ENCODE measurements at places on chromosomes 13 and 19. TPM values are rescaled to one million over a fixed set of nuclear protein-coding genes. Genes with fewer than 3 reads are reported as not detected.

EID2B gene
- 9.9 TPM for polyA plus RNA-seq

ATP7B gene
- not detected for polyA plus RNA-seq

TEX29 gene
- not detected for polyA plus RNA-seq

GIPC3 gene
- polyA plus RNA-seq = not detected

C5AR1 gene
- 0.25 TPM for polyA plus RNA-seq

PAN3 gene
- polyA plus RNA-seq = 9.0 TPM

EFNA2 gene
- not detected for polyA plus RNA-seq

GNA15 gene
- 0.21 TPM for polyA plus RNA-seq

LILRB5 gene
- polyA plus RNA-seq = not detected

ACP5 gene
- polyA plus RNA-seq = 17.4 TPM

CEACAM7 gene
- not detected for polyA plus RNA-seq

SYNGR4 gene
- not detected for polyA plus RNA-seq

DMKN gene
- polyA plus RNA-seq = not detected

NUFIP1 gene
- 5.2 TPM for polyA plus RNA-seq

DNA sequence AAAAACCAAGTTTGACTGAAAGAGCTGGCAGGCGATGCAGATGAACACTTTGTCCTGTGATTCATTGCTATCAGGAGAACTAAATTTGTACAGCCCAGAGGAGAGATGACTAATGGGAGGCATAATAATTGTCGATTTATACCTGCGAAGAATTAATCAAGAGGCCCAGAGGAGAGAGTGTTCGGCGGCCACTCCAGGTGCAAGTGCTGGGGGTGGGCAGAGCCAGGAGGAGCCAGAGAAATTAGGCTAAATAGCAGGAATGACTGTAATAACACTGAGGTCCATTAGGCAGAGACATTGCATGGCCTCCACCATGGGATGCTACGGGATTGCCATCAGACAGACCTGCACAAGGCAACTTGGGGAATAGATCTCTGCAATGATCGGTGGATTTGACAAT is 107.7 kb upstream of the UQCRFS1 start:
- H3K27ac ChIP-seq = no peak overlapping the region
- DNase-seq = no peak
- no peaks in the 10 kb centered on the region for H3K27me3 ChIP-seq
- H3K4me3 ChIP-seq = no peak overlapping the region

DNA sequence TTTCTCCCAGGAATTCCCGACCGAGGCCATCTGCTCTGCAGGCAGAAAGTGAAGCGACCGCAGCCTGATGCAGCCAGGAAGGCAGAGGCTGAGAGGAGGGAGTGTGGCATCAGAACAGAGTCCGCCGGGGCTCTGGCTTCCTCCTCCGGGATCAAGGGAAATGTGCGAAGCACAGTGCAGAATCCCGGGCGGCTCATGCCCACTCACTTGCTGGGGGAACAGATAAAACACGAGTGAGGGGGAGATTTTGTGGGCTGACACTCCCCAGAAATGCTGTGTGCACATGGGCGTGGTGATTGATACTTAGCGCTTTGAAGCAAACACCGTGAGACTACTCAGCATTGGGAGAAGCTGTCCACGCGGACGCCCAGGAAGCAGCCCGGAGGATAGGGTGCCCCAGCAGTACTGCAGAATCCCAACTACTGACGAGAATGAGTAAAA is 75.3 kb upstream of the POMP start:
- H3K27ac ChIP-seq = no peak overlapping the region
- H3K4me3 ChIP-seq = no peak overlapping the region
- no peak for DNase-seq
- H3K27me3 ChIP-seq = peaks cover 23% of the 10 kb centered on the region

DNA sequence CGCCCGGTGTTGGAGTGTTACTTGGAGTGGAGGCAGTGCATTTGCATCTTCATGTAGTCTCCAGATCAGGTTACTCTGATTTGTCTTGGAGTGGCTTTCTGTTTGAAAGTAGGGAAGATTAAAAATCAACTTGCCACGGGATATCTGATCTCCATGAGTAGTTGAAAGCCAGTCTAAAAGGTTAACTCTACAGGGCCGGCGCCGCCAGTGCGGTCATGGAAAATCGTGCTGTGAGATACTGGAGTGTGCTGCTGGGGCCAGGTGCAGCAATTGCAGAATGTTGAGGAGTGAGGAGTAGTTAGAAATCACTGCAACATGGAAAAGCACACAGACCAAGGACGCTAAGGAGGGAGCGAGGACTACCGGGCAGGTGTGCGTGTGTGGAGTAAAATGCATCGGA is 175.0 kb downstream of the STK24 start:
- H3K4me1 ChIP-seq = no peaks in the 10 kb centered on the region
- H3K36me3 ChIP-seq = no peaks in the 10 kb centered on the region
- DNase-seq = no peak
- H3K27me3 ChIP-seq = peaks cover 8% of the 10 kb centered on the region
- no peak overlapping the region for H3K4me3 ChIP-seq

- peaks cover 54% of the 10 kb centered on the region for H3K27me3 ChIP-seq
- no peak overlapping the region for H3K4me3 ChIP-seq
- no peak for DNase-seq
- peaks cover 4% of the 10 kb centered on the region for H3K4me1 ChIP-seq
These were observed 7.7 kb downstream of the NFILZ start for GRCh38 chr19:8638078-8638619.

GRCh38 chr19:31418692-31419430 is 69.6 kb upstream of the TSHZ3 start:
- H3K36me3 ChIP-seq = no peaks in the 10 kb centered on the region
- peaks cover 8% of the 10 kb centered on the region for H3K27me3 ChIP-seq
- no peaks in the 10 kb centered on the region for H3K4me1 ChIP-seq

DNA sequence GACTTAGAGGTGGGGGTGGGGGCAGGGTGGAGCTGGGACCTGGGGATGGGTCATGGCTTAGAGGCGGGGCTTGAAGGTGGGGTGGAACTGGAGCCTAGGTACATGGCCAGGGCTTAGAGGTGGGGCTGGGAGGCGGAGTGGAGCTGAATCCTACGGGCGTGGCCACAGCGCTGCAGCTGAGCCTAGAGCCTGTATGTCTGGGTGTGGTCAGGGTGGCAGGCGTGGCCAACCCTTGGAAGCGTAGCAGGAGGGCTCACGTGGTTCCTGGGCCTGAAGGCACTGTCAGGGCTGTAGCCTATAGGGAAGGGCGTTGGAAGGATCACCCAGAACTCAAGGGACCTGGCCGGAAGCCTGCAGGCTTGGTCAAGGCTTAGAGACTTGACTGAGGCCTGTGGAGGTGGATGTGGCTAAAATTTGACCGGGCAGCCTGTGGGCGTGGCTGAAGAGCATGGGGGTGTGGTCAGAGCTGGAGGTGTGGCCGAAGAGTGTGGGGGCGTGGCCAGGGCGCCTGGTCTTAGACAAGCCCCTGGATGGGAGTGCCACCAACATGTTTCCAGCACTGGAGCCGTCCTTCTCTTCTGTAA is 24.3 kb downstream of the COLGALT1 start:
- H3K27me3 ChIP-seq = no peaks in the 10 kb centered on the region
- no peak overlapping the region for H3K4me3 ChIP-seq
- DNase-seq = peak; percentile 20
- no peak overlapping the region for H3K27ac ChIP-seq
- peaks cover 32% of the 10 kb centered on the region for H3K36me3 ChIP-seq
- H3K4me1 ChIP-seq = peaks cover 16% of the 10 kb centered on the region

- DNase-seq = no peak
- no peaks in the 10 kb centered on the region for H3K36me3 ChIP-seq
- H3K27me3 ChIP-seq = peaks cover 9% of the 10 kb centered on the region
- H3K4me1 ChIP-seq = no peaks in the 10 kb centered on the region
- no peak overlapping the region for H3K4me3 ChIP-seq
These were observed 32.9 kb upstream of the GTF3A start for GRCh38 chr13:27391471-27391870.

DNA sequence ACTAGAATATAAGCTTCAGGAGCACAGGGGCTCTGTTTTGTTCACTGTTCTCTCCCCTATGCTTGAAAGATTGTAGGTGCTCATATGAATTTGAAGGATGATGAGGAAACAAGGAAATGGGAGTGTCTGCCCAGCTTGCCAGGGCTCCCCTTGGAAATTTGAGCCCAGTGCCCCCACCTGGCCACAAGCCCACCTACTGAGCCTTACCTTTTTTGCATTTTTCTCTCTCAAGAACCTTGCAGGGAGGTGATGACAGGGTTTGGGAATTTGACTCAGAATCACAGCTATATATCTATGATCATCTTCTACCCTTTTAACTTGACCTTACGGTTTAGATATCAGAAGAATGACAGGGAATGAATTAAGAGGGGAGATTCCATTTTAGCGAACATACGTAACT is 33.8 kb downstream of the SERP2 start:
- peaks cover 22% of the 10 kb centered on the region for H3K27me3 ChIP-seq
- no peak overlapping the region for H3K4me3 ChIP-seq
- no peak for DNase-seq
- no peaks in the 10 kb centered on the region for H3K36me3 ChIP-seq

- no peaks in the 10 kb centered on the region for H3K27me3 ChIP-seq
- no peaks in the 10 kb centered on the region for H3K36me3 ChIP-seq
- peak; percentile 68 for DNase-seq
- peak overlapping the region; percentile 84 for H3K4me3 ChIP-seq
- peaks cover 54% of the 10 kb centered on the region for H3K4me1 ChIP-seq
These were observed 34.8 kb upstream of the C1QTNF9 start for GRCh38 chr13:24274452-24275021.

GRCh38 chr13:109158383-109158782 is 529.0 kb downstream of the MYO16 start:
- no peak for DNase-seq
- H3K27ac ChIP-seq = no peak overlapping the region
- no peak overlapping the region for H3K4me3 ChIP-seq
- no peaks in the 10 kb centered on the region for H3K36me3 ChIP-seq
- H3K27me3 ChIP-seq = peaks cover 25% of the 10 kb centered on the region
- peaks cover 19% of the 10 kb centered on the region for H3K4me1 ChIP-seq

DNA sequence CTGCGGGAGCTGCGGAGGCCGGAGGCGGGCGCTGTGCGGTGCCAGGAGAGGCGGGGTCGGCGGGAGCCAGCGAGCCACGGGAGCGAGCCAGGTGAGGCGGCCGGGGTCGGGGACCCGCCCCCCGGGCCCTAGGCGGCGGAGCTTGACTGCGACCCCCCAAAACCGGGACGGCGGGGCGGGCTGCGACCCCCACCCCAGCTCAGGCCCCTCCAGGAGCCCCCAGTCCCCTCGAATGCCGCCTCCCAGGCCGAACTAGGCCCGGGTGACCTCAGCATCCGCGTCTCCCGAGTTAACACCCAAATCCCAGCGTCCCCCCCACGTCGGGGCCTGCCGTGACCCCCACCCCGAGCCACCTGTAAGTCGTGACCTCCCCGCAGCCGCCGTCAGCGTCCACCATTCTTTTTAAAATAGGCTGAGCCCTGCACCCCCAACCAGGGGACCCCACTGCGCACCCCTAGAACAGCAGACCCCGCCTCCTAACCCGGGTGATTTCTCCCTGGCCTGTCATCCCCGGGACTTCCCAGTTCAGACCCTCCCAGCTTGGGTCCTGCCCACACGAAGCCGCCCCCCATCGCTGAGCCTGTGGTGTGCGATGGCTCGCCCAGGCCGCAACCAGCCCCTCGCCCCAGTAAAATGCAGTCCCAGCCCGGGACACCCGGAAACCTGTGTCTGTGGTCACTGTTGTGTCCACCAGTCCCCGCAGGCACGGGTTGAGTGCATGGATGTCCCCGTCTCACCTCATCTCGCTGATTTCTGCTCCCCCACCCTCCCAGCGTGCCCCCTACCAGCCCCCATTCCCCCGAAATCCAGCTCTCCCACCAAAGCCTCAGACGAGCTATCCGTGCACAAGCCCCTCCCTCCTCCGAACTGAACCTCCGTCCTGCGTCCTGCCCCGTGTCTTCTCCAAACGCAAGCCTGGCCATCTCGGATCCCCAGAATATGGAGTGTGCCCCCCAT is 551 bp downstream of the FZR1 start:
- H3K27ac ChIP-seq = peak overlapping the region; percentile 98
- H3K4me1 ChIP-seq = peaks cover 32% of the 10 kb centered on the region
- H3K4me3 ChIP-seq = peak overlapping the region; percentile 89
- peaks cover 11% of the 10 kb centered on the region for H3K36me3 ChIP-seq
- DNase-seq = peak; percentile 29

- no peaks in the 10 kb centered on the region for H3K4me1 ChIP-seq
- H3K36me3 ChIP-seq = no peaks in the 10 kb centered on the region
- no peak overlapping the region for H3K27ac ChIP-seq
- H3K27me3 ChIP-seq = no peaks in the 10 kb centered on the region
- no peak overlapping the region for H3K4me3 ChIP-seq
These were observed 189.5 kb upstream of the SLC10A2 start for GRCh38 chr13:103255587-103256301.

GRCh38 chr13:84574851-84575250 is 692.6 kb upstream of the SLITRK1 start:
- H3K27ac ChIP-seq = no peak overlapping the region
- H3K4me3 ChIP-seq = no peak overlapping the region
- no peaks in the 10 kb centered on the region for H3K36me3 ChIP-seq
- no peaks in the 10 kb centered on the region for H3K4me1 ChIP-seq

DNA sequence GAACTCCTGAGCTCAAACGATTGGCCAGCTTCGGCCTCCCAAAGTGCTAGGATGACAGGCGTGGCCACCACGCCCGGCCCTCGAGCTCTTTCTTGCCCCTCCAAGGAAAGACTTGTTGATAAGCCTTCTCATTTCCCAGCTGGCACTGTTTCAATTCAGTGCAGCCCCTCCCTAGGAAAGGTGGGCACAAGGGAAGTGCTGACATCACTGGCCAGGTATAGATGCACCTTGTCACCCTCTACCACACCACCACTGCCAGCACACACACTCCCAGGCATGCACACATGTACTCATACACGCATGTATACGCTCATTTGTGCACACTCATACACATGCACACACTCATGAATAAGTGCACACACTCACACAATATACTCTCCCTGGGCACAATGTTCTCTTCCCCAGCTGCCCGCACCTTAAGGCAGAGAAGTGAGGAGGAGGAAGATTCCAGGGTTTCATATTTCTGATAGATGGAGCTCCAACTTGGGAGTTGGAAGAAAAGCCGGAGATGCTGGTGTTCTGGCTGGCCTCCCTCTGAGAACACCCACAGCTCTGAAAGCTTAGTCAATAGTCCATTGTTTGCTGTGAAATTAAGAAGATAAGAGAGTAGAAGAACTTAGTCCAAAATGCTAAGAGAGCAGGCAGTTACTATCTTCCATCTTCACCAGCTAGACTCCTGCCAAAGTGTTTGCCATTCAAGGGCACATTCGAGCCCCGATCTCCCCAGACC is 196.7 kb downstream of the FOXO1 start:
- H3K27ac ChIP-seq = no peak overlapping the region
- DNase-seq = no peak
- peaks cover 9% of the 10 kb centered on the region for H3K36me3 ChIP-seq
- peaks cover 15% of the 10 kb centered on the region for H3K4me1 ChIP-seq

All from naive B cell (primary cell).